ENCODE measurements at places on chromosomes 1 and 21. TPM values are rescaled to one million over a fixed set of nuclear protein-coding genes. Genes with fewer than 3 reads are reported as not detected.

The GLIS1 gene
- not detected for total RNA-seq

- DNase-seq = no peak
Observed at GRCh38 chr1:183980951-183981525, 56.5 kb downstream of the COLGALT2 start.

The DDX59 gene
- 22.6 TPM for total RNA-seq

DNA sequence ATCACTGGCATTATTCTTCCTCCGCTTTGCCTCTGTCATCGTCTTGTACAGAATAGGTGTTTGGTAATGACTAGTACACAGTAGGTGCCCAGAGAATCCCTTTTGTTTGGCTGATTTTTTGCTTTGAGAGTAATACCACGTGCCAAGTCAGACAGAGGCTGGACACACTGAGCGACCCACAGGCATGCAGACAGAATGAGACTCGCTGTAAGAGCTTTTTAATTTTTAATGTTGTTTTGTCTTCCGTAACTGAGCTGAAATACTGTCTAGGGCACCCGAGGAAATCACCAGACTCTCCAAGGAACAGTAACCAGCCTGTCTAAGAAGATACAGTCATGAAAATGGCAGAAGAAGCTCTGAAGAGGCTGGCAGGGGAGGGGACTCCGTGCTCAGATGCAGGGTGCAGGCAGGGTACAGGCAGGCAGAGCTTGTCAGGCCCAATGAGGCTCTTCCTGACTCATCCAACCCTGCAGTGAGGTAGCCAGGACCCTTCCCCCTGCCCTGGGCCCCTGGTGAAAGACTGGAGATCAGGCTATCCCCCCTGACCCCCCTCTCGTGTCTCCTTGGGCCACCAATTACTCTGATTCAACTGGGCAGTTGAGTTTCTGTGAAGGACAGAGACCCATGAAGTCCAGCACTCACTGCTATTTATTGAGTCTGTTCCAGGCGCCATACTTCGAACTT is 60.1 kb upstream of the ECE1 start:
- no peak for DNase-seq

- DNase-seq = no peak
Observed at GRCh38 chr1:49556676-49557234, 467.0 kb downstream of the AGBL4 start.

The SIM2 gene
- 0.15 TPM for total RNA-seq

DNA sequence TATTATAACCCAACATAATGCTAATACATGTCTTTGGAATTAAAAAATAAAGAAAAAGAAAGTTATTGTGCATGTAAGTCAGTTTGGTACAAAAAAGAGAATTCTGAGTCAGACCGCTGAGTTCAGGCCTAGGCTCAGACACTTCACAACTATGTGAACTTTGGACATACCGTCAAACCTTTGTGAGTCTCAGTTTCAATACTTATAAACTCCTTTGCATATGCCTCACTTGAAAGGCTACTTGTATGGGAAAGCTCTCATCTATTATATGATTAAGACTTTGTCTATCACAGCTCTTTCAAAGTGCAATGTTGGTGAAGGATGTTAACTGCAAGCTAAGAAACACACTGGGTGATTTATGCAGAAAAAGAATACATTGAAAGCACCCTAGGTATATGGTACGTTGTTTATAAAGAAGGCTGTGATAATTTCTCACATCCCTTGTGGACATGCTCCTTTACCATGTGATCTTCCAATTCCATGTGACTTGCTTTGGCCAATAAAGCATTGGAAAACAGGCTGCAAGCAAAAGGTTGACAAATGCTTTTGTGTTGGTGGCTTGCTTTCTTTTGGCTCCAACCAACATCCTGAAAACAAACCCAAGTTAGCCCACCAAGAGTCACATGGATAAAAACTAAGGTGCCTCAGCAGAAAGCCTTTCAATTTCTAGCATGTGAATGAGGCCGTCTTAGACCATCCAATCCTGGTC is 49.6 kb downstream of the INTS7 start:
- peak; percentile 82 for DNase-seq

DNA sequence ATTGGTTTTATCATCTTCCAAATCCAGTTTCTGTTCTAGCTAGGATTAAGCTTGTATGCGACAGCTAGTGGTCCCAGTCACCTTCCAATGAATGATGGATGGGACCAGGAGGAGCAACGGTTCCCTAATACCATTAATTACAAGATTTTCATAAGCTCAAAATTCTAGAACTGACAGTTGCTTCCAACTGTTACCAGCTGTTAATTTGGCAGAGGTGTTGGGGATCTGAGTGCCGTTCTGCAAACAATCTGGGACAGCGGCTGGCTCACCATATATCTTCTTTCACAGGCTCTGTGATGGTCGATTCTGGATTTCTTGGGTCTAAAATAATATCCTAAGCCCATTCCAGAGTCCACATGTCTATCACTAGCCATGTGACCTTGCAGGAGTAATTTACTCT is 34.5 kb upstream of the RALGPS2 start:
- no peak for DNase-seq

The MSH4 gene
- 0.15 TPM for total RNA-seq

GRCh38 chr1:28208818-28209441 is 23.9 kb downstream of the DNAJC8 start:
- DNase-seq = peak; percentile 57

- DNase-seq = no peak
Observed at GRCh38 chr21:33688353-33688752, 46.1 kb downstream of the ITSN1 start.

- DNase-seq = no peak
Observed at GRCh38 chr1:8667869-8668594, 149.4 kb downstream of the RERE start.

- no peak for DNase-seq
Observed at GRCh38 chr1:206957639-206958038, 11.4 kb upstream of the PIGR start.

DNA sequence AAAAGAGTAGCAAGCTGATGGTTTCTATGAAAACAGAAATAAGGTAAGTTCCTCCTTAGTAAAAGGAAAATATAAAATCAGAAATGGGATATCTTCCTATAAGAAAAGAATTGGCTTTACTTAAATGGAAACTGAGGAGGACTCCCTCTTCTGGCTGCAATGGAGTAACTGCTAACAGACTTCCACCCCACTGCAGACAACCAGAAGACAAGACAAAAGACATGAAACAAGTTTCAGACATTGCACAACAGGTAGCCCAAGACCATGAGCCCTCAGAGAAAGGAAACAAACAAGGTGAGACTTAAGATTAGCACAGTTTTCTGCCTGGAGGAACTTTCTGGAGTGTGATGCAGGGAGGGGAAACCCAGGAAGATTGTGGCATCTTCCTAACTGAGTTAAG is 17.0 kb upstream of the OLFML2B start:
- DNase-seq = no peak

- DNase-seq = no peak
Observed at GRCh38 chr1:222040955-222041354, 299.1 kb upstream of the DUSP10 start.

The TEX38 gene
- not detected for total RNA-seq

DNA sequence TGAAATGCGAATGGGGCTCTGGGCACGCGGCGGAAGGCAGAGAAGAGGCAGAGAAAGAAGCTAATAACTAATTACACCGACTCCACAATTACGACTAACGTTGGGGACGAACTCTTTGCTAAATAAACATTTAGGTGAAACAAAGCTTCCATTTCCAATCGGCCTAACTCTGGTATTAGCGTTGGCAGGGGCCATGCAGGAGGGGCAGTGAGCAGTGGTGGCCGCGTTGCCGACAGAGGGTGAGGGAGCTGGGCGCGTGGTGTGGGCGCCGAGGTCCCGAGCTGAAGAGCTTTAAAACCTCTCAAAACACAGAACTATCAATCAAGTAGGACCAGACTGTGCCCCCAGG is 553 bp upstream of the NDUFV3 start:
- no peak for DNase-seq

The LCE2B gene
- not detected for total RNA-seq

- DNase-seq = no peak
Observed at GRCh38 chr21:37231671-37232070, 35.5 kb downstream of the VPS26C start.

DNA sequence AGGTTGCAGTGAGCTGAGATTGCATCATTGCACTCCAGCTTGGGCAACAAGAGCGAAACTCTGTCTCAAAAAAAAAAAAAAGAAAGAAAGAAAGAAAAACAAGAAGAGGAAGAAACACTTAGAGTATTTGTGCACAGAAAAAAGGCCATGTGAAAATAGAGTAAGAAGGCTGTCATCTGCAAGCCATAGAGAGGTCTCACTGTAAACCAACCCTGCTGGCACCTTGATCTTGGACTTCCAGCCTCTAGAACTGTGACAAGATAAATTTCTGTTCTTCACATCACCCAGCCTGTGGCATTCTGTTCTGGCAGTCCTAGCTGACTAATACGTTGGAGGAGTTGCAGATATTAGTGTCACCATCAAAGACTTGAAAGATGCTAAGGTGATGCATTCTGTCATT is 12.1 kb upstream of the ZDHHC18 start:
- no peak for DNase-seq

DNA sequence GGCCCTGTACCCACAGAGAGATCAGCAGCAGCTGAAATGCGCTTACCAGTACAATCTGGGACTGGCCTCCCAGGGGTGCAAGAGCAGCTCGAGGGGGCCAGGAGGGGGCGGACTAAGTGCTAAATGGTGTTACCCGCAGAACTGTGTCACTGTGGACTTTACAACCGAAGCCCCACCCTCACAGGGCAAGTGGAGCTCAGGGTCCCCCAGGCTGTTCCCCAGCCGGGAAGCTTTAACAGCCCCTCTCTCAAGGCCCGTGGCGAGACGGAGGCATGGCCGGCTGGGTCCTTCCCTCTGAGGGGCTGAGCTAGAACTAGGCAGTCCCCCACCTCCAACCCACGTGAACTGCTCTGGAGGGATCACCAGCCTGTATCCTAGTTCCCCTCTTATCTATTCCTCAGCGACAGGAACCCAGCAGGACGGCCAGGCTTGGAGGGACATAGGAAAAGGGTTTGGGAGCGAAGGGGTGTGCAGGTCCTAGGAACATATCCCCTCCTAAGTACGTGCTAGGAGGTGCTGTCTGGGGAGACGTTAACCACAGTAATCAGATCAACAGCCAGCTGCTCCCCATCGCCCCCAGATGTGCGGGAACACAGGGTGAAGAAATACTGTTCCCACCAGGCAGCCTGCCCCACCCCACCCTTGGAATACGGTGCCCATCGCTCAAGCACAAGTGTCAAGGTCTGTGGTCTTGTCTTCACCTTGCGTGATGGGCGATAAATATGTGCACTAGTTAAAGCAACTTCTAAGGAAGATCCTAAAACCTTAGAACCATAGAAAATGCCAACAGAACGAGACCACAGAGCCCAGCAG is 24.4 kb downstream of the ZBTB17 start:
- no peak for DNase-seq

DNA sequence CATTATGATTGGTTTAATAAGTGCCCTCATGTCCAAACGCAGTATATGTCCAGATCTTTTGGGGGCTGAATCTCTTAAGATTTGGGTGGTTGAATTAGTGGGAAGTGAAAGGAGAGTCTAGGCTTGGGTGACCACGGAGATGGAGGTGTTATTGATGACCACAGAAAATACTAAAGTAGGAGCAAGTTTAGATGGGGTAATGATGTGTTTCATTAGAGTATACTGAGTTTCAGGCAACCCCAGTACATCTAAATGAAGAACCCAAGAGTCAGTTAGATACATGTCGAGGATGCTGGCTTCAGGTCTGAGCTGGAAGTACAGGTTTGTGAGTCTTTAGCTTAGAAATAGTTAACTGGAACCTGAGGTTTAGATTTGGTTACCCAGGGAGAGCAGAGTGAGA is 6.5 kb upstream of the ZZZ3 start:
- DNase-seq = no peak

- DNase-seq = no peak
Observed at GRCh38 chr1:67469431-67469830, 39.2 kb upstream of the SERBP1 start.

DNA sequence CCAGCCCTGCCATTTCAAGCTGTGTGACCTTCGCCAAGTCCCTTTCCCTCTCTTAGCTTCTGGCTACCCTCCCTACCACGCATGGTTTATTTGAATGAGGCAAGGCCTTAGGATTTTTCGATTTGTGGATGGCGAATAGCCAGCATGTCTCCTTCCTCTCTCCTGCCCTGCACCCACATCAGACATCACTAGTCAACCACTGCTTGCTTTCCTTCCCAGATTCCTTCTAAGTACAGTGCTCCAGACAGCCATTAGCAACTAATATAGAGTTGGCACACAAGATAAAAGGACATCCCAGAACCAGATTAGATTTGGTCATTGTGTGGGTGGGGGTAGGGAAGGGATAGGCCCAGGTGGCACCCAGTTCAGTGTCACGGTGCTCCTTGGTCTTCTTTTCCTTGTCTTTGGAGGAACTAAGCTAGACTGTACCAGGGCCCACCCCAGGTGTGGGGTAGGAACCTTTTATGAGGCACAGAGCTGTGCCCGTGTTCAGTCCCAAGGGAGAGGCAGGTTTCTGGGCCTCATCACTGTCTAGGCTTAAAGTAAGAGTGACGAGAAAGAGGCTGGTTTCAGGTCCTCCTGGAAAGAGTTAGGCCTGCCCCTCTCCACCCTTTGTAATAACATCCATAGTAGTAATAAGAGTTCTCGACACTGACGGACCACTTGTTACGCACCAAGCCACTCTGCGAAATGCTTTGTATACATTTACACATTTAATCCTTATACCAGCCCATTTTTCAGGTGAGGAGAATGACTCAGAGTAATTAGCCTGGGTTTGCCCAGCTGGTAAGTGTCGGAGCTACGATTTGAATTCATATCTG is 8.6 kb downstream of the ALPL start:
- DNase-seq = no peak

The TNFRSF4 gene
- total RNA-seq = 6.5 TPM

The ATP6V1G3 gene
- not detected for total RNA-seq

DNA sequence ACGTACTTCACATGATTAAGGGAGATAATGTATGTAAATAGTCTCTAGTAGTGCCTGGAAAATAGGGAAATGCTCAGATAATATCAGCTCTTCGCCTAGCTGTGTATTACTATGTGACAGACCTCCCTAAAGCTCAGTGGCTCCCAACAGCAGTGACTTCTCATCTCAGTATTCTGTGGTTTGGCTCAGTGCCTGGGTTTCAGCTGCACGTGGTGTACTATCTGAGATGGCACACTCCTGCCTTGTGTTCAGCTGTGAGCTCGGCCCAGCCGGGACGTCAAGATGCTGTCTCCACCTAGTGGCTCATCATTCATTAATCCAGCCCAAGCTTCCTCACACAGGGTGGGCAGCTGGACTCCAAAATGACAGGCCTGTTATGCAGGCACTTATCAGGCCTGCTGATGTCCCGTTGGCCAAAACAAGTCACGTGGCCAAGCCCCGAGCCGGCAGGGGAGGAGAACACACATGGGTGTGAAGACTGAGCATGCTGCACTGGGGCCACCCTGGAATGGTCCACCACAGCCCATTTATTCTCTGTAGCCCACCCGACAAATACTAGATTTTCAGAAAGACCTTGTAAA is 17.8 kb downstream of the SLFNL1 start:
- DNase-seq = peak; percentile 95

The COL24A1 gene
- total RNA-seq = 2.4 TPM

DNA sequence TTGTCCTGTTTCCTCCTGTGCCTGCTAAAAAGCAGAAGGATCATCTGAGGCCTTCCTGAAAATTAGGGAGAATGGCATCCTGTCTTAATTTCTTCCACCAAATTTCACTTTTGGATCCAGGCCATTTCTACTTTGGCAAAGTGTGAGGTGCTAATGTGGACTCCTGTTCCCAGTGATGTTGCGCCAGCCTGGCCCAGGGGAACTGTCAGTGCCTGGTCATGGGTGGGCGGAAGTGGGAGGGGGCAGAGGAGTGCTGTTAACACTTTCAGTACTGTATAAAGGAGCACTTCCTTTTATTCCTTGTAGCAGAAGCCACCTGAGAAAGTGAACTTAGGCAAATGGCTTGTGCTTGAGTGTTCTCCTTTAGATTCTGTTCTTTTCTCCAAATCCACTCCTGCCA is 19.9 kb downstream of the ELAPOR1 start:
- DNase-seq = no peak

GRCh38 chr1:234067581-234068337 is 163.3 kb downstream of the SLC35F3 start:
- DNase-seq = no peak

The ST6GALNAC3 gene
- total RNA-seq = 0.19 TPM

Data from GM12878 (cell line).